ENCODE measurements at places on chromosomes 16 and 17.

GRCh38 chr17:20975566-20975965 is 67.2 kb downstream of the USP22 start:
- no peak for DNase-seq

- DNase-seq = no peak
Measured at GRCh38 chr16:12519986-12520385, 283.7 kb downstream of the CPPED1 start.

DNA sequence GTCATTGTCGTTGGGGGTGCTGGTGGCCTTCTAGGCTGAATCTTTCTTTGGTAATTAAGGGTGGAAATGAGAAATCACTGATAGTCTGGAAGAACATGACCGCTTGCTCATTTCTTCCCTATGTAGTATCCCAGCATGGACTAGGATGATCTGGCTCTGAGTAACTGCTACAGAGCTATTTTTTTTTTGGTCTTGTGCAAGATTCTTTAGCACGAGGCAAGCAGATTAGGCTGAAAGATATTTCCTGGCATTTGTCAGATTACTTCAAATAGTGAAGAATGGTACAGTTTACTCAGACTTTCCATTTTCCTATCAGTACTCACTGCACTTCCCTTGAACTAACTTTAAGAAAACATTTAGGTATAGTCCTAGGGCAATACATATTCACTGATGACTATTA is 89.0 kb downstream of the SYCE1L start:
- DNase-seq = no peak

DNA sequence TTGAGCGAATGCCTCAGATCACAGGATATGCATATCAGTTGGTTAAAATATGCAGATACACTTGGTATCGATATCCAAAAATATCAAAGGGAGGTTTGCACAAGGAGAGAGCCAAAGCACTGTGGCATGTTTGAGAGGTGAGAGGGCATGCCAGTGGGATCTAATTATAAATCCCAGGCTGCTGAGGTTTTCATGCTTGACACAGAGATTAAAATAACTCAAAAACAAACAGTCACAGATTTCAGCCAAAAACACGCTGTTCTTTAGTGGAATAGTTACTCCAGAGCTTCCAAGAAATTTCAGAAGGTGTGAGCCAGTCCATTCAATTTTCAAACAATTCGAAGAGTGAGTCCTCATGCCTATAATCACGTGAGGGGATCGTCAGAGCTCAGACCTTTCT is 477.9 kb downstream of the SOX9 start:
- no peak for DNase-seq

GRCh38 chr16:6891496-6891895 is 441.1 kb upstream of the RBFOX1 start:
- DNase-seq = no peak

- no peak for DNase-seq
Measured at GRCh38 chr16:85750146-85750826, 610 bp downstream of the C16orf74 start.

- no peak for DNase-seq
Measured at GRCh38 chr16:51419768-51420167, 268.7 kb upstream of the SALL1 start.

- no peak for DNase-seq
Measured at GRCh38 chr16:78096386-78096785, 3.1 kb upstream of the WWOX start.

DNA sequence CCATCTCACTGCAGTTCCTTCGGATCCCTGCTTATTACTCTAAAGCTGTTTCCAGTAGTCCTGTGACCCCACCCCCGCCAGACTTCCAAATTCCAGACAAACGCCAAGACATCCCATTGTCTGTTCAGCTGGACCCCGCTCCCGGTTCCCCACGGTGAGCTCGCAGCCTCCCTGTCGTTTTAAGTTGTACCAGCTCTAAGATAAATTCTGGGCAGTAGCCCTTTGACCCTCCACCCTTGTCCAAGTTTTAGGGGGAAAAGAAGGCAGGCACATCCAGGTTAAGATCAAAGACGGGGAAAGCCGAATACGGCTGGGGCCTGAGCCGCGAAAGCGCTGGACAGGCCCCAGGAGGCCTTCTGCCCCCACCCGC is 589 bp downstream of the ARL6IP1 start:
- DNase-seq = no peak

Measured in CD4-positive, alpha-beta T cell treated with Interleukin-4 for 1 hour (primary cell).